Bone marrow (tissue), 2 donors: ENCODE measurements at places on chromosomes 7 and 10.

DNA sequence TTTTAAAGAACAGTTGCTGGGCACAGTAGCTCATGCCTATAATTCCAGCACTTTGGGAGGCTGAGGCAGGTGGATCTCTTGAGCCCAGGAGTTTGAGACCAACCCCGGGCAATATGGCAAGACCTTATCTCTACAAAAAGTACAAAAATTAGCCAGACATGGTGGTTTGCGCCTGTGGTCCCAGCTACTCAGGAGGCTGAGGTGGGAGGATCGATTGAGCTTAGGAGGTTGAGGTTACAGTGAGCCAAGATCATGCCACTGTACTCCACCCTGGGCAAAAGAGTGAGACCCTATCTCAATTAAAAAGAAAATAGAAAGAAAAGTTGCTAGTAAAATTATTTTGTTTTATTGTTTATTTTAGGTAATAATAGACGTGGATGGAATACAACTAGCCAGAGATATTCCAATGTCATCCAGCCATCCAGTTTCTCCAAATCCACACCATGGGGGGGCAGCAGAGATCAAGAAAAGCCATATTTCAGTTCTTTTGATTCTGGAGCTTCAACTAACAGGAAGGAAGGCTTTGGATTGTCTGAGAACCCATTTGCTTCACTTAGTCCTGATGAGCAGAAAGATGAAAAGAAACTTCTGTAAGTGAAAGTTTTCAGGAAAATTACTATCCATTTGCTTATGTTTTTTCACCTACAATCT is 3.0 kb downstream of the NUP42 start:
- no peak for DNase-seq

- no peak for DNase-seq
Measured at GRCh38 chr10:6891924-6892323, 311.8 kb upstream of the PRKCQ start.

DNA sequence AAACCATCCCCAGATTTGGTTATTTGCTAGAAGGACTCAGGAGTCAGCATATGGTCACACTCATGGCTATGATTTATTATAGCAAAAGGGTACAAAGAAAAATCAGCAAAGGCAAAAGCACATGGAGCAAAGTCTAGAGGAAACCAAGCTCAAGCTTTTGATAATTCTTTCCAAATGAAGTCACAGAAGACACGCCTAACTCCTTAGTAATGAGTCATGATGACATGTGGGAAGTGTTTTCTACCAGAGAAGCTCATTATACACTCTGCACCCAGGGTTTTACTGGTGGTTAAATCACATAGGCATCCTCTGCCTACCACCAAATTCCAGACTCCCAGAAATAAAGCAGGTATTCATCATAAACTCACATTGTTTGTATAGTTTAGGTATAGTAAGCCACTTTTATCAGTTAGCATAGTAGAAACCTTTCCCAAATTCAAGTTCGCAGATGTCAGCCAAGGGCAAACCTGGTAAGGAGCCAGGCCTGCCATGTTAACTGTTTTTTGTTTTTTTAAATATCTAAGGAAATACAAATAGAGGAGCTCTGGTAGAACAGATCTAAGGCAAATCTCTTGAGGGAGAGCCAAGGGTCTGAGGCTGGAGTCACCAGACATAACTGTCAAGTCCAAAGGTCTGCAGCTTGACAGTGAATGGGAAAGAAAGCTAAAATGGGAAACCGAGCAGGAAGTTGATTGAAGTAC is 15.4 kb upstream of the HIBADH start:
- DNase-seq, result no peak

- DNase-seq, result peak; percentile 64
Measured at GRCh38 chr10:100998183-100998990, 1.2 kb upstream of the LZTS2 start.

DNA sequence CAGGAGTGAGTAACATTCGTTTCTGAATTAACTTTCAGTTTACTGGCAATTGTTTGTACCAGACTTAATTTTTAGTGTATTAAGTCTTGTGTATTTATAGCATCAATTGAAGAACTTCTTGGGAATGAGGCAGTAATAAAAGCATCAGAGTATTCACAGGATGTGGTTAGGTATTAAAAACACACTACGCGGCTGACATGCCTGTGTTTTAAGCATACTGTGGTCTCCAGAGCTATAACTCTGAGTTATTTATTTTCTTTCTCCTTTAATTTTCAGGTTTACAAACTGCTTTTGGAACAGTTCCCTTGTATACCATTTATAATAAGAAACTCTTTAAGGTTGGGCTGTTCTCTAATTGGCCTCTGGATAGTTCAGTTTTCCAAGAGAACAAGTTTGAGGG is 626.1 kb upstream of the NRG3 start:
- DNase-seq, result no peak

- no peak for DNase-seq
Measured at GRCh38 chr7:82183634-82184033, 259.9 kb downstream of the CACNA2D1 start.

GRCh38 chr10:110393866-110394265 is 89.1 kb upstream of the SMNDC1 start:
- no peak for DNase-seq

GRCh38 chr7:51569176-51569575 is 252.6 kb upstream of the COBL start:
- DNase-seq, result no peak

GRCh38 chr7:36904101-36904500 is 179.8 kb upstream of the AOAH start:
- no peak for DNase-seq

GRCh38 chr10:21166557-21167287 is 269.6 kb upstream of the NEBL start:
- DNase-seq, result no peak

- no peak for DNase-seq
Measured at GRCh38 chr10:130500261-130501000, 364.2 kb downstream of the GLRX3 start.

DNA sequence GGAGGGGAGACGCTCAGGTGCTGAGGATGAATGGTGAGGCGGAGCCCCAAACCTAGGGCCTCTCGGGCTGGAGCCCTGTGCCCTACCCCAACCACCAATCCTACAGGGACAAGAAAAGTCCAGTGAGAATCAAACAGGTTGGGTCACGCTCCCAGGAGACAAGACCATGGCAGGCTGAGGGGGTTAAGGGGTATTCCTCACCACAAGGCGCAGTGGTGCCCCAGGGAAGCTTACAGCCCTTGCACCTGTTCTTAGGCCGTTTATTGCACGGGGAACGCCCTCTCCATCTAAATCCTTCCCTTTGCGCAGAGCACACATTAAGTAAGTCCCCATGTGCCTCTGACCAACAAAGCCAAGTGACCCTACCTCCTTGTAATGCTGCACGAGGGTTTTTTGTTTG is 3.5 kb downstream of the FZD9 start:
- DNase-seq, result no peak

GRCh38 chr10:90407131-90407530 is 450.7 kb downstream of the HTR7 start:
- no peak for DNase-seq

GRCh38 chr7:6252341-6252746 is 20.1 kb downstream of the CYTH3 start:
- no peak for DNase-seq

- no peak for DNase-seq
Measured at GRCh38 chr10:124849111-124849773, 47.6 kb downstream of the ABRAXAS2 start.

DNA sequence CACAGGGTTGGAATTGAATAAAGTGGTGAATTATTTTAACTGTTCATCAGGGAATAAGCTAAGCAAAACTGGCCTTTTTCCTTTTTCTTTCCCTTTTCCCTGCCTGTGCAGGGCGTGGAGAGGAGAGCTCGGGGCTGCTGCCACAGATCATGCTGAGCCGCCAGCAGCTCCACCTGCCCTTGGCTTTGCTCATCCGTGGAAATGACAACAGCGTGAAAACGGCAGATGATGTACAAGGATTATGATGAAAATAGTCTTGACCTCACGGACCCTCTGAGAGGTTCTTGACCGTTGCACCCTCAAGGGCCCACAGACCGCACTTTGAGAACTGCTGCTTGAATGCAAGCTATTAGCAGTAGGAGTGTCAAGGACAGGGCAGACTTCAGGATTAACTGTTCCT is 10.6 kb downstream of the PPP2R2D start:
- DNase-seq, result no peak

- no peak for DNase-seq
Measured at GRCh38 chr10:110149259-110149658, 58.1 kb upstream of the MXI1 start.

GRCh38 chr10:58266826-58267712 is 625 bp downstream of the IPMK start:
- DNase-seq, result peak; percentile 44

DNA sequence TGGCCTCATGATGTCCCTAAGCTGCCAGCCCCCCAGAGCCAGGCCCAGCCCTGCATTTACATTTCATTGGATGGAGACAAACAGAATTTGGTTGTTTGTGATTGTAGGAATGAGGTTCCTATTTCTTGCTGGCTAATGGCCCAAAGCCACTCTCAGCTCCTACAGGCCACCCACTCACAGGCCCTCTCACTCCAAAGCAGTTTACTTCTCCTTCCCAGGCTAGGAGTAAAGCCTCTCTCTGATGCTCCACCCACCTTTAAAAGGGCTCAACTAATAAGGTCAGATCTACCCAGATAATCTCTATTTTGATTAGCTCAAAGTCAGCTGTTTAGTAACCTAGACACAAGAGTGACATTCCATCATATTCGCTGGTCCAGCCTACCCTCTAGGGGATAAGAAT is 11.2 kb upstream of the CUZD1 start:
- DNase-seq, result no peak

DNA sequence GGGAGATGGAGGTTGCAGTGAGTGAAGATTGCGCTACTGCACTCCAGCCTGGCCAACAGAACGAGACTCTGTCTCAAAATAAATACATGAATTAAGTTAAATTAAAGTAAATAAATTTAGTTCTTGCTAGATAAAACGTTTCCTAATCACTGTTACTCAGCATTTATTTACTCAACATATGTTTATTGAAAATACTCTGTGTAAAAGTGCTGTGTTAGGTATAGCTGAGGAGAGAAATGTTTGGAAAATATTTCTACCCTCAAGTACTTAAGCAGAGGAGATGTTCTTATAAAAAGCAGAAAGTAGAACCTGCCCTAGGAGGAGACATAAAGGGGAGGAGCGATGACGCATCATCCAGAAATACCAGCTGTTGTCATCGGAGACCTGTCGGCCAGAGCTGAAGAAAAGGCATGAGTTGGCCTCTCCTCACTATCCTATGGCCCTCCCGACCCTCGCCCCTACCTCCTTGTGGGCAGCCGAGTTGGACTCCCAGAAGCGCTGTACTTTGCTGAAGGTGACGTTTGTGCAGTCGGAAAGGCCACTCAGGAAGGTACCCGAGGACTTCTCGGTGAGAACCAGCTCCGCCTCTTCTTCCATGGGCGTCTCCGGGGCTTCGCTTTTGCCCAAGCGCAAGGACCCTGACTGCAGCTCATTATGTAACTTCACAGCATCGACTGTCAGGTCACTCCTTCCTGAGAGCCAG is 1.1 kb downstream of the RRP12 start:
- DNase-seq, result no peak

DNA sequence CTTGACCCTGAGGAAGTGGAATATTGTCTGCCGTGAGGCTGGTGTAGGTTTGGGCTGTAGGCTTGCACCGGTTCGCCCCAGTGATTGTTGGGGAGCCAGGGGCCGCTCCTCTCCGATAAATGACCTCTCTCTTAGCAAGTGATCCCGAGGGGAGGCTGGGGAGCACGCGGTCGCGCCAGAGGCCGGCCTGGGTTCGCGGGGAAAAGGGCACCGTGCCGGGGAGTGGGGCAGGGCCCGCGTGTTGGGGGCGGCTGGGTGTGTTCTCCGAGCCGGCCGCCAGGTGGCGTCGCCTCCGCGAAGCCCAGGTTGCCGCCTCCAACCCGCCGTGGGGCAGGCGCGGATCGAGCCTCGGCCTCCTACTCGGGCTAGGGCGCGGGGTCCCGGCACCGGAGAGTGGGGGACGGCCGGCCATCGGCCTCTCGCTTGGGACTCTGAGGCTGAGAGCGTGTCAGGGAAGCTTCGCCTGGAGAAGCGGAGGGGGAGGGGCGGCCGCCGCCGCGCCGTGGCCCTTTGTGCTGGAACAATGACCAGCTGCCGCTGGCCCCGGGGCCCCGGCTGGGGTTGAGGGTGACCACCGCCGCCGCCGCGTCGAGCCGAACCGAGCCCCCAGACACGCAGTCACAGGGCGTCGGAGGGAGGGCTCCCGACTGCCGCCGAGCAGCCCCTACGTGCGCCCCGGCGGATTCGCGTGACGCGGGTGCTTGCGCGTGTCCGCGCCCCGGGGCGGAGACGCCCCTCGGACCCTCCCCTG is 442 bp upstream of the LZTS2 start:
- DNase-seq, result peak; percentile 81

- DNase-seq, result no peak
Measured at GRCh38 chr7:25314731-25315267, 86.5 kb upstream of the NPVF start.
